Activated naive CD8-positive, alpha-beta T cell treated with anti-CD3 and anti-CD28 coated beads, Interleukin-2, amount 50 U/mL, for 16 hours (primary cell): ENCODE measurements at places on chromosomes 7 and 10.

- DNase-seq, result no peak
Observed at GRCh38 chr10:29648114-29648982, 13.6 kb upstream of the SVIL start.

- DNase-seq, result no peak
Observed at GRCh38 chr10:71996592-71997371, 32.6 kb downstream of the CHST3 start.

GRCh38 chr10:71436268-71437125, 39.8 kb downstream of the CDH23 start:
- no peak for DNase-seq

DNA sequence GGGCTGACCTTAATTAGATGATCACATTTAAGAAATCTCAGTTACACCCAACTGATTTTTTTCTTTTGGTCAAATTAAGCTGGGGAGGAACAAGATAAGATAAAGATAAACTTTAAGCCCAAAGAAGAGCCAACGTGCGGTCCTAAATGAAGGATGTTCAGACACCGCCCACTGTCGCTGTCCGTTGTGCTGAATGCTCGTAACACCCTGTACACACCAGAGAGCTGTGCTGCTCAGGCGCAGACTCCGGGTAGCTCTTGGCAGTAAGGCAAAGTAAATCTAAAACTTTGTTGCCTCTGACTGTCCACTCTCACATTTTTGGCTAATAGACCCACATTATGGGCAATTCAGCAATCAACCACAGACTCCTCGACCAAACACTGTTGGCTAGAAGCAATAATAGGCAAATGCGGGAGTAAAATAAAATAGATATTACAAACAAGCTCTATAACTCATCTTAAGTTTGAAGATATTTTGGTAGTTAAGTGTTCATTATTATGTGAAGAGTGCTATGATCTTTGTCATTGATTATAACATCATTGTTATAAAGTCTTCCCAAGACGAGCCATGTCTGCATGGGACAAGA, 57.1 kb downstream of the PLPP4 start:
- DNase-seq, result no peak

- no peak for DNase-seq
Observed at GRCh38 chr10:131726076-131726880, 174.5 kb upstream of the PPP2R2D start.

- peak; percentile 9 for DNase-seq
Observed at GRCh38 chr10:70656489-70656888, 15.8 kb upstream of the ADAMTS14 start.

- DNase-seq, result no peak
Observed at GRCh38 chr10:93438613-93439253, 43.4 kb downstream of the MYOF start.

GRCh38 chr10:77223526-77224460, 413.8 kb downstream of the KCNMA1 start:
- DNase-seq, result no peak

GRCh38 chr7:131183611-131184119, 144.0 kb upstream of the MKLN1 start:
- DNase-seq, result no peak

DNA sequence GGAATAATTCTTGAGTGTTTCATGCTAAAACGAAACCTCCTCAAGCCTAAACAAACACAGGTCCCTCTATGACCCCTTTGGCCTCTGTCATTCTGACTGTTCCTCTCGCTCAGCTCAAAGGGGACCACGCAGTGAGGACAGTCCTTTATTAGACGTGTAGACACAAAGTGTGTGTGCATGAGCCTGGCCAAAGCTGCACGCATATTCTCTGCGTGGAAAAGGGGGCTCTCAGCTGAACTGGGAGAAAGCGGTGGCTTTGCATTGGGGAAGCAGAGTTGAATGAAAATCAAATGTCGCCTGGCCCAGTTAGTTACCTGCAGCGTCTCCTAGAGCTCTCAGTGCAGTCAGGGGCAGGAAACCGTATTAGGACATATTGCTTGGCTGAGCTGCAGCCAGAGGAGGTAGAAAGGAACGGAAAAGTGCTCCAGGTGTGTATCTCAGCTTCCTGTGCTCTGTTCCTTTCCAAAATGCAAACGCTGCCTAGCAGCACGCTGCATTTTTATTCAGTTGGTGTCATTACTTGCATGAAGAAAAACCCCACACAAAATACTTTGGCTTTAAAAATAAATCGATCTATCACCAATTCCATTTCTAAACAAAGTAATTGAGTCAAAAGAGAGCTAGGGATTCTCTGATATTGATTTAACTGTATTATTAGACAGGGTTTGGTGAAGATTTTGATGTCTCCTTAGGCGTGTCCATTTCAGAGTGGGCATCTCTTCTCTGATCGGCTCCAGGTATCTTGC, 4.9 kb downstream of the GATA3 start:
- DNase-seq, result no peak

GRCh38 chr10:124470544-124471434, 9.2 kb downstream of the LHPP start:
- no peak for DNase-seq

DNA sequence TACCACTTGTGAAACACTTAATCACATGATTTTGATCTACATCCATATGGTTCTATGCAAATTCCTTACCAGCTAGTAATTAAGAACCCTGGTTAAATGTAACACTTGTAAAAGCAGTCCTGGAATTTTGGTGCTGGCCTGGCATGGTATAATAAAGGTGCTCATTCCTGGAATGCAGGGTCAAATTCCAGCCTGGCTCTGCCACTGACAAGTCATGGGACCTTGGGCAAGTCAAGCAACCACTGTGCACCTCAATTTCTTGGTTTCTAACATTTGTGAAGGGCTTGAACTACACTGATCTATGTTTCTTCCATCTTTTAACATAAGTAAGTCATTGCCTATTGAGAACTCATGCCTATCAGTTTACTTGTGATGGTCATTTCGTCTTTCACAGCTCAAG, 91.9 kb upstream of the PIK3CG start:
- DNase-seq, result no peak

- no peak for DNase-seq
Observed at GRCh38 chr10:113108948-113109347, 158.9 kb downstream of the TCF7L2 start.

- no peak for DNase-seq
Observed at GRCh38 chr7:30091491-30091912, 43.3 kb upstream of the MTURN start.

DNA sequence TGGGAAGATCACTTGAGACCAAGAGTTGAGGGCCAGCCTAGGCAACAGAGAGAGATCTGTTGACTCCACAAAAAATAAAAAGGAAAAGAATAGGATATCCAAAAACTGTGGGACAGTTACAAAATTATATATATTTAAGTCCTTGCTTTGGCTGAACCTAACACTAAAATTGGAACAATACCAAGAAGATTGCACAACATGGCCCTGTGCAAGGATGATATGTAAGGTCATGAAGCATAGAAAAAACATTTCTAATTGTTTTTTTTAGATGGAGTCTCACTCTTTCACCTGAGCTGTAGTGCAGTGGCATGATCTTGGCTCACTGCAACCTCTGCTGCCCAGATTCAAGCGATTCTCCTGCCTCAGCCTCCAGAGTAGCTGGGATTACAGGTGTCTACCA, 139.0 kb downstream of the TPST1 start:
- no peak for DNase-seq

- DNase-seq, result no peak
Observed at GRCh38 chr7:80224415-80224814, 89.8 kb downstream of the GNAI1 start.

DNA sequence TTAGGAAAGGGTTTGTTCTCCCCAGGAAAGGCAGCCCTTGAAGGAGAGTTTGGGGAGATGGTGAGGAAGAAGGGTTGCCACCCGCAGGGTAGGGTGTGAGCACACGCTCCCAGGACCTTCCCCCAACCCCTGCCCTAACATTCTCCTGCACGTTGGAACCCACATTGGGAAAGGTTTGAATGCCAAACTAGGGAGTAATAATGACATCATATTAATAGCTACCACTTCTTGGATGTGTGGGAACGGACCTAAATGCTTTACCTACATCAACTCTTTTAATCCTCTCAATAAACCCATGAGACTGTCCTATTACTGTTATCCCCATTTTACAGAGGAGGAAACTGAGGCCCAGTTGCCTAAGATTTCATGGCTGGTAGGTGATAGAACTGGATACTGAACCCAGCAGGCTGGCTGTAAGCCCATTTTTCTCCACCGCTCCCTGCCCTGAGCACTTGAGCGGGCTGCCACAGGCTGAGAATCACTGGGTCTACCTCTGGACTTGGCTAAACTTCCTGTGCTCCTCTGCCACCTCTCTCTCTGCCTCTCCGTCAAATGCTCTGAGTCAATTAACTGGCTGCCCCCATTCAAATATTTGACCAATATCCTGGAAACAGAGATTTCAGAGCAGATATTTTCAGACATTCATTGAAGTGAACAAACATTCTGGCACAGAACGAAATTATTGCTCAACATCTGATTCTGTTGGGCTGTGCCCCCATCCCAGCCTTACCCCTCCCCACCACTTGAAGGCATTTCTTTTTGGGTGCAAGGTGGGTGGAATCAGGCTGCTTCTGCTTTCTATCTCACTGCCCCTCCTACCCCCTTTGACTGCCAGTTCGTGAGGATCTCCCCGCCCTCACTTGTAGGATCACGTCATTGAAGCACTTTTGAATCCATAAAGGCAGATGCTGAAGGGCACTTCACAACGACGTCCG, 129.7 kb downstream of the C10orf105 start:
- DNase-seq, result no peak

- DNase-seq, result no peak
Observed at GRCh38 chr10:114288424-114289095, 49.5 kb downstream of the VWA2 start.

DNA sequence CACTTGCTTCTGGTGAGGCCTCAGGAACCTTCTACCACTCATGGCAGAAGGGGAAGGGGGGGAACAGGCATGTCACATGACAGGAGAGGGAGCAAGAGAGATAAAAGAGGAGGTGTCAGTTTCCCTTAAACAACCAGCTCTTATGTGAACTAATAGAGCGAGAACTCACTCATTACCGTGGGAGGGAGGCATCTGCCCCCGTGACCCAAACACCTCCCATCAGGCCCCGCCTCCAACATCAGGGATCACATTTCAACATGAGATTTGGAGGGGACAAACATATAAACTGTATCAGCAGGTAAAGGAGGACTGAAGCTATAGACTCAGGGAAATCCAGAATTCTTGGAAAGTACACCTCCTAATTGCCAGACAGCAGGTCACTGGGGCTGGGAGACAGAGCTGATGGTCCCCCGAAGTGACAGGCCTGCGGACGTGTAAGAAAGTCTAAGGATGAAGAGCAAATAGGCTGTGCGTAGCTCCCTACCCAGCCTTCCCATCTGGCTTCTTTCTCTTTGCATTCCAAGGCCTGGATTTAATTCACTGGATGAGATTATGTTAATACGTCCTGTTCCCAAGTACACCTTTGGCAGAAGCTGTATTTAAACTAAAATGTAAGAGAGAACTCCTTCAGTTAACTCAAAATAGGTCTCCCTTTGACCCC, 186.7 kb upstream of the LYZL2 start:
- DNase-seq, result no peak

GRCh38 chr10:42937048-42937447, 139.8 kb upstream of the RET start:
- DNase-seq, result no peak

GRCh38 chr7:105118612-105119600, 104.9 kb downstream of the KMT2E start:
- DNase-seq, result no peak

DNA sequence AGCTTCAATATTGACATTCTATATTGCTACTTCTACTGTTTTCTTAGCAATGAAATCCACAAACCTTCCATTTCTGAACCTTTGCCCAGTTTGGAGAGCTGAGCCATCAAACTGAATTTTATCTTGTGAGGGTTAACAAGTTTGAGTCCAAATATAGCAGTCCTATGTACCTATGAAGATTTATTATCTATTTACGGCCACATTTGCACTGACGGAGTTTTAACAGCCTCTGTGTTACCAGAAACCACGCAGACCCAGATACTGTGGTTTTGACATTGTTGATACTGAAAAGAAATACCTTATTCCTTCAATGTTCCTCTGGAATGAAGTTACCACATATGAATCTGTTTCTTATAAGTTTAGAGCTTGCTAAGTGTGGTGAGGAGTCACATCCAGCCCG, 172.6 kb downstream of the FGFR2 start:
- DNase-seq, result no peak

DNA sequence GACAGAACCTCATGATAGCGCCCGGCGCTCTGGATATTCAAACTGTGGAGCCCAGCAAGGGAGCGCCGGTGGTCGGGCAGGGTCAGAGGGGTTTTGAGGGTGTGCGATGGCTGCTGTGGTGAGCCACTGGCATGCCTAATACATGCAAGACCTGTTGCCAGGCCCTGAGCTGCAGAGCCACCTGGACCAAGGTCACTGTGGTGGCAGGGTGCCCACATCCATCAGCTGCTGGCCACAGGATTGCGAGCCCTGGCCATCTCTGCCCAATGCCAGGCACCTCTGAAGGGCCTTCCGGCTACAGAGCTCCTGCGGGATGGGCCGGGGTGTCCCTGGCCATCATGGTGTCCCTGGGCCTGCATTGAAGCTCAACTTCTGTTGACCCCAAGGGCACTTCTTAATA, 123.0 kb upstream of the TNRC18 start:
- DNase-seq, result no peak

DNA sequence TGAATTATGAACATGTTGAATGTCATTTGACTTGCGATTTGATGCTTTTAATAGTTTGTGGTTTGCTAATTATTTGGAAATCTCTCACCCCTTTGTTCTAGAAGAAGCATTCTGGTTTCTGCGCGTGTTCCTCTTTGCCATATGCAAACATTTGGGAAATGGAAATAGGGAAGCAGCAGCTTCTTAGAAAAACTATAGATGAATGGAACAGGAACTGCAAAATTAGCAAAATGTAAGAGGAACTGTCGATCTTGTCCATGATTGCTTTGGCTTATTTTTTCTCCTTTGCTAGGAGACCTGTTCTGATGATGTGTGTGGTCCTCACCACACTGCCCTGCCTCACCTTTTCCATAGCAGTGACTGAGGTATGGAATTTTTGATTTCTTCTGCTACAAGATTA, 19.0 kb downstream of the TMEM236 start:
- no peak for DNase-seq
